ENCODE measurements at places on chromosomes 11 and 22.

DNA sequence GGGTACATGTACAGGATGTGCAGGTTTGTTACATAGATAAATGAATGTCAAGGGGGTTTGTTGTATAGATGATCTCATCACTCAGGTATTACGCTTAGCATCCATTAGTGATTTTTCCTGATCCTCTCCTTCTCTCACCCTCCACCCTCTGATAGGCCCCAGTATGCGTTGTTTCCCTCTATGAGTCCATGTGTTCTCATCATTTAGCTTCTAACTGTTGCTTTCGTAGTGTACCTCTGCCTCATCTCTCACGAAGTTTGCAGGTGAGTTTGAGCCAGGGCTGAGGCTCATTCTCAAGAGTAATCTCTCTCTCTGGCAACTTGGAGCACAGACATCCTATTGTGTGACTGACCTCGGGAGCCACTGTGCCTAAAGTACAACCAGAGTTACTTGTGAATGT, 4.7 kb upstream of the HBE1 start:
- DNase-seq = no peak

DNA sequence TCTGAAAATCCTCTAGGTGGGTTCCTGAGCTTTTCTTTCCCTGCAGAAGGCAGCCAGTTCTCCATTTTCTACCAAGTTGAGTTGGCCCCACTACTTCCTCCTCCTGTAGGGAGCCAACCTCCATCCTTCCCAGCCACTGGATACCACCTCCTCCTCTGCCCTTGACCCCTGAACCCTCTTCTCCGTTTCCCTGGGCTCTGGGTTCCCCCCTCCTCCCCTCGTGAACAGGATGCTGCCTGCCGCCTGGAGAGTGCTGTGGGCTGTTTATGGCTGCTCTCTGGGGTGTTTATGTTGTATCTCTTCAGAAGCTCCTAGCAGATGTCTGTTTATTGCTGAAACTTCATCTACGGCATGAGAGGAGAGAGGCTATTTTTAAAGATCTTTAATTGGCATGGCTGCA, 8.6 kb downstream of the MICAL2 start:
- DNase-seq = no peak

- peak; percentile 33 for DNase-seq
These were observed 504 bp upstream of the ZNF215 start for GRCh38 chr11:6925636-6926207.

DNA sequence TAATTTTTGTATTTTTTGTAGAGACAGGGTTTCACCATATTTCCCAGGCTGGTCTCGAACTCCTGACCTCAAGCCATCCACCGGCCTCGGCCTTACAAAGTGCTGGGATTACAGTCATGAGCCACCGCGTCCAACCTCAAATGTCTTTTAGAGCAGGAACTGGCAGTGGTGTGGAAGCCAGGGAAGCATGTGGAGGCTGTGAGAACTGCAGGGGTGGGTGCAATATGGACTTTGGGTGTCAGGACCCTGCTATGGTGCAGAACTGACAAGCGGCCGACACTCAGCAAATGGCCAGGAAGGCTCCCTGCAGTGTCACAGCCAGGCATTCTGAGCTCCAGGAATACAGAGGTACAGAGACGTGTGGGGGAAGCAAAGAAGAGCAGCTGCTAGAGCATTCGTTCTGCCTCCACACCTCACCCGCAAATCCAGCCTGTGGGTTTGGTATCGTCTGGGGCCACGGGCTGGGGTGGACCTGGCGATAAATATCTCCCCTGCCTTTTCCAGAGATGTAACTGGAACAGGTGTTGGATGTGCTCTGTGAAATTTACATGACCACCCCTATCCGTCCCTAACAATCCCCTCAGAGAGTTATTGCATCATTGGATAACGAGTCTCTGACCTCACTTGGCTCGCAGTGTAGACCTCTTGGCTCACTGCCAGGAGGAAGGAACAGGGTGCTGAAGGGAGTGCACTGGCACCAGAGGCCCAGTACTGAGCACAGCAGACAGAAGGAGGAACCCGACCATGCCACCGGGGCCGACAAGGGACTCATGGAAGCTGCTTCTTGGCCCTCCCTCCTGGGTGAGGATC, 624.7 kb upstream of the B3GAT1 start:
- DNase-seq = no peak

- no peak for DNase-seq
These were observed 511.2 kb upstream of the RAG2 start for GRCh38 chr11:37109286-37109585.

GRCh38 chr11:62069374-62069773, 54.4 kb upstream of the INCENP start:
- no peak for DNase-seq

DNA sequence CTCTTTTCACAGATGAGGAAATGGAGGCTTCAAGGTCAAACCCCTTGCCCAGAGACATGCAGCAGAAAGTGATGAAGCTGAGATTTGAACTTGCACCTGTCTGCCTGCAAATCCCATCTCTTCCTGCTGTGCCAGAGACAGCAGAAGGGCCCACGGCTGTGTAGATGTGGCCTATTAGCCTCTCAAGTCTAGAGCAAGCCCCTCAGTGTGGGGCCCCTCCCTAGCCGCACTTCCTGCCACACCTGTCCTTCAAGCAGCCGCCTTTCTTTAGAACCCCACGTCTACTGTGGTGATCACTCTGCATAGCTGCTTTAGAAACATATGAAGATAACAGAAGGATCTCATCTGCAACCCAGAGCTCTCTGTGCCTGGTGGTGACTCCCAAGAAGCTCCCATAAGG, 41.2 kb upstream of the JAM3 start:
- DNase-seq = no peak

GRCh38 chr11:32255841-32256240, 165.0 kb downstream of the RCN1 start:
- DNase-seq = no peak

DNA sequence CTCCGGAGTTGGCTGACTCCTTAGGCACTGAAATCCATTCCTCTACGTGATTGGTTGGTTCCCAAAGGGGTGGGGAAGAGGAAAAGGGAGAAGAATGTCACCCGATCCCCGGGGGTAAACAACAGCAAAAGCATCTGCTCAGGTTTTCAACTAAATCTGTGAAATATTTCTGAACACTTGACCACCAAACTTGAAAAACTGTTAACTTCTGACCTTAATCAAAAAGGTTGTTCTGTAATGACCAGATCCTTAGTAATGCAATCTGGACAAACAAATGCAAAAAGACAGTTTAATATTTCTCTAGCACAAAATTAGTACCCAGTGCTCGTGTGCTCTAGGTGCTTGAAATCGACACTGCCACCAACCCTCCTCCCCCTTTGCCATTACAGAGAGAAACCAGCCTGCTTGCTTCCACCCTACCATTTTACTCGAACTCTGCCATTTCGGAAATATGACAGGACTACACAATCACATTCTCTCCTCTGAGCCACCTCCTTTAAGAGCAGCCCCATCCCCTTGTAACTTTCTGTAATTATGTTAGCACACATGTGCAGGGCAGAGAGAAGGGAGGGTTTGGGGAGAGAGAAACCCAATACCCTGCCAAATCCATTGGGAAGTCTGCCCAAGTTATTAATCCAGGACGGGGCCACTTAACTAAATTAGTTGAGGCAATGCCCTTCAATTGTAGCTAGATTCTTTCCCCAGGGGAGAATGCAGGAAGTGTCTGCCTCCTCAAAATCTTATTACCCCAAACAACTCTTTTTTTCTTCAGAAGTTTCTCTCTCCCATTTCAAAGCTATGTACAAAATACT, 113.8 kb downstream of the RBFOX2 start:
- peak; percentile 92 for DNase-seq

DNA sequence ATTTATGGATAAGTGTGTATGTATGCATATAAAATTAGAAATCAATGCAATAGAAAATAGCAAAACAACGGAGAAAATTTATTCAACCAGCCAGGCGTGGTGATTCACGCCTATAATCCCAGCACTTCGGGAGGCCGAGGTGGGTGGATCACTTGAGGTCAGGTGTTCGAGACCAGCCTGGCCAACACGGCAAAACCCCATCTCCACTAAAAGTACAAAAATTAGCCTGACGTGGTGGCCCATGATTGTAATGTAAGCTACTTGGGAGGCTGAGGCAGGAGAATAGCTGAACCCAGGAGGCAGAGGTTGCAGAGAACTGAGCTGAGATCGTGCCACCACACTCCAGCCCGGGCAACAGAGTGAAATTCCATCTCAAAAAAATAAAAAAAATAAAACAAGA, 5.5 kb downstream of the KRTAP5-6 start:
- no peak for DNase-seq

- peak; percentile 48 for DNase-seq
These were observed 743.8 kb downstream of the NTM start for GRCh38 chr11:132114185-132114584.

DNA sequence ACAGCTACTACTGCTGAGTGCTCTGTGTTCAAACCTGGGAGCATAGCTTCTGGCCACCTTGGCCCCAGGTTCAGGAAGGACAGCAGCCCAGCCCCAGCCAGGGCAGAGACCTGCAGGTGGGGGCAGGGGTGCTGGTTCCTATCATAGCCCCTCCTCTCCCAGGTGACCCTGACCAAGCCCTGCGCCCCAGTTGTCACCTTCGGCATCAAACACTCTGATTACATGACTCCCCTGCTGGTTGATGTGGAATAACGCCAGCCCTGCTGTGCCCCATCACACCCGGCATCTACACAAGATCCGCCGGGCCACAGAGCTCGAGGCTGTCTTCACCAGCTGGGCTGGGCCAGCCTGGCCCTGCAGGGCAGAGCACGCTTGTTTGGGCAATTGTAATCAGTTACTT, 6.9 kb downstream of the SCGB1C1 start:
- no peak for DNase-seq

GRCh38 chr11:63444160-63444559, 46.8 kb downstream of the PLAAT5 start:
- DNase-seq = no peak

DNA sequence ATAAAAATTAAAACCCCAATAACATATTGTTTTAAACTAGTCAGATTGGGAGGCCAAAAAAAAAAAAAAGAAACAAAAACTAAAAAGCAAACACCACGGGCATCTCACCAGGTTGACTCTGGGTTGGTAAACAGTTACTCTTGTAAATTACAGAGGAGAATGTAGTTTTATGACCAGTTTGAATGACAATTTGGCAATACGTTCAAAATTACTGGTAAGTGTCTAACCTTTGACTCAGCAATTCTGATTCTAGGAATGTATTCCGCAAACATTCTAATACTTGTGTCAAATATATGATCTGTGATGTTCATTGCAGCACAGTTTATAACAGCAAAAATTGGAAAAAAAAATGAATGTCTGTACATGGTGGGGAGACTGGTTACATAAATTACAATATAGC, 1376.0 kb downstream of the TBC1D22A start:
- no peak for DNase-seq

DNA sequence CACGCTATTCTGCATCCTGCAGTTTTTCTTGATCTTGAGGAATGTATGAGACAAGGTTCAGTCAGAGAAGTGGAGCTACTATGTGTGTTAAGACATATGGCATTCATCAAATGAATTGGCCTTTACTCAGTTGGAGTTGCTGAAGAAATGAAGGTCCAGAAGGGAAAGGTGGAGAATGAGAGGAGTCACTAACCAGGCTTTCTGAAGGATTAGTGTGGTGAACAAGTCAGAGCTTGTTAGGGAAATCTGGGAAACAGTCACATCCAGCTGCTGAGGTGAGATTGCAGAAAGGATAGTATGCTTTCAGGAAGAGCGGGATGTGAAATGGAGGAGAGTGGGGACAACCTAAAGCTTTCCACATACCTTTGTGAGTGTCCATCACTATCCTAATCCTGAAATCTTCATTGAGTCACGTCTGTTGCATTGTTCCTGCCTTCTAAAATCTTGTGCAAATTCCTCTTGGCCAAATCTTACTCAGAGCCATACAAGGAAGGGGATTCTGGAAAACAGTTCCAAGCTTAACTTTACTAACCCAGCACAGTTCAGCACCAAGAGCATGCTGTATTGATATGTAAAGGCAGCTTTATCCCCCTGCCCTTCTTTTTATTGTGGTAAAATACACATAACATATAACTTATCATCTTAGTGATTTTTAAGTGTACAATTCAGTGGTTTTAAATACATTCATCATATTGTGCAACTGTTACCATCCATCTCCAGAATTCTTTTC, 11.4 kb upstream of the PITPNB start:
- DNase-seq = peak; percentile 21

GRCh38 chr22:28907311-28908008, 24.1 kb downstream of the ZNRF3 start:
- no peak for DNase-seq

- DNase-seq = no peak
These were observed 76.1 kb downstream of the PPFIBP2 start for GRCh38 chr11:7589861-7590260.

DNA sequence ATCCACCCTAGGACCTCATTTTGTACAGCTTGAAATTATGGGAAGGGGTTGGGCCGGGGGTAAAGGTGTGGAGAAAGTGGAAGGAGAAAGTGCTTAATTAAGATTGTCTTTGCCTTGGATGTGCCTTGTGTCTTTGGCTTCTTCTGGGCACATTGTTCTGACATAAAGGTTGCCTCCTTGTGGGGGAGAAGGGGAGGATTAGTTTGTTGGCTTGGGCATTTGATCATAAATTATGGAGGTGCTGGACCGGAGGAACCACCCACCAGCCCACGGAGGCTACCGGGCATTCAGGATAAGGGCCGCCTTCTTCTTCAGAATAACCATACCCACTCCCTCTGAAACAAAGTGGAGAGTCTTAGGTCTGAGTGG, 1.3 kb downstream of the PAFAH1B2 start:
- DNase-seq = peak; percentile 56

- DNase-seq = peak; percentile 31
These were observed 301.7 kb downstream of the SBF2 start for GRCh38 chr11:9992306-9992705.

GRCh38 chr22:38310518-38311322, 6.5 kb downstream of the CSNK1E start:
- DNase-seq = peak; percentile 55

DNA sequence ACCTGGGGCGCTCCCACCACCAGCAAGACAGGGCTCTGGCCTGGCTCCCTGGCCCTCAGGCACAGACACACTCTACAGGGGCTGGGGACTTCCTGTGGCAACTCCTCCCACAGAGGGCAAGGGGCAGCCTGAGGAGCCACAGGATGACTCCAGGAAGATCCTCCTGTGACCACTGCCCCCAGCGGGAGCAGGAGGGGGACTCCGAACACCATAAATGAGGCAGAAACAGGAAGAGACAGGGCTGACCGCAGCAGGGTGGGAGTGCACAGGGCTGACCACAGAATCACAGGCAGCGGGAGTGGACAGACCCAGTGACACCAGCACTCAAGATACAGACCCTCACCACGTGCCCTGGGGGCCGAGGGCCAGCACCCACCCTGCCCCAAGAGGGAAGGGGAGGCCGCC, 10.8 kb downstream of the ARAP1 start:
- no peak for DNase-seq

- peak; percentile 9 for DNase-seq
These were observed 1432.6 kb upstream of the TENM4 start for GRCh38 chr11:80873310-80873999.

Measured in fibroblast of skin of back (primary cell).